IPS DF 6.9 (cell line): ENCODE measurements at places on chromosomes 13 and 19.

GRCh38 chr13:34250151-34250670, 432.3 kb downstream of the RFC3 start:
- H3K27ac ChIP-seq: no peak overlapping the region
- H3K4me3 ChIP-seq: no peak overlapping the region
- DNase-seq: no peak
- H3K27me3 ChIP-seq: no peaks in the 10 kb centered on the region; the same call in 1 of the 2 replicates

DNA sequence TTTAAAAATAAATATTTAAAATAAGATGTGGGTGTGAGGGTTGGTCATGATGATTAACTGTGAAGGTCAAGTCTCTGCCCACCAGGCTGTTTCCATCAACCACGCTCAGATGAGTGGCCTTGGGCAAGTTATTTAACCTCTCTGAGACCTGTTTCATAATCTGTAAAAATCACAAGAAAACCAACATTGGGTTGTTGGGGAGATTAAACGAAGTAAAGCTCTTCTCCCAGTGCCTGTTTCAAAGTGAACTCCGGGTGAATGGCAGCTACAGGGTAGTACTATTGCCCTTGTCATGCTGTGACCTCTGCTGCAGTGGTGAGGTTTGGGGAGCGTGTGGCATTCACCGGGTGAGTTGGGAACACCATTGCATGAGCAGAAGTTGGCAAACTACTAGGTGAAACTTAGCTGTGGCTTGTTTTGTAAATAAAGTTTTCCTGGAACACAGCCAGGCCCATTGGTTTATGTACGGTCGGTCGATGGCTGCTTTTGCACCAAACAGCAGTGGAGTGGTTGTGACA, 153.2 kb downstream of the USP12 start:
- no peak overlapping the region for H3K4me3 ChIP-seq
- no peaks in the 10 kb centered on the region for H3K27me3 ChIP-seq
- peaks cover 2% of the 10 kb centered on the region; the same call in 1 of the 2 replicates for H3K4me1 ChIP-seq
- no peak for DNase-seq
- no peaks in the 10 kb centered on the region for H3K36me3 ChIP-seq
- H3K27ac ChIP-seq: no peak overlapping the region

DNA sequence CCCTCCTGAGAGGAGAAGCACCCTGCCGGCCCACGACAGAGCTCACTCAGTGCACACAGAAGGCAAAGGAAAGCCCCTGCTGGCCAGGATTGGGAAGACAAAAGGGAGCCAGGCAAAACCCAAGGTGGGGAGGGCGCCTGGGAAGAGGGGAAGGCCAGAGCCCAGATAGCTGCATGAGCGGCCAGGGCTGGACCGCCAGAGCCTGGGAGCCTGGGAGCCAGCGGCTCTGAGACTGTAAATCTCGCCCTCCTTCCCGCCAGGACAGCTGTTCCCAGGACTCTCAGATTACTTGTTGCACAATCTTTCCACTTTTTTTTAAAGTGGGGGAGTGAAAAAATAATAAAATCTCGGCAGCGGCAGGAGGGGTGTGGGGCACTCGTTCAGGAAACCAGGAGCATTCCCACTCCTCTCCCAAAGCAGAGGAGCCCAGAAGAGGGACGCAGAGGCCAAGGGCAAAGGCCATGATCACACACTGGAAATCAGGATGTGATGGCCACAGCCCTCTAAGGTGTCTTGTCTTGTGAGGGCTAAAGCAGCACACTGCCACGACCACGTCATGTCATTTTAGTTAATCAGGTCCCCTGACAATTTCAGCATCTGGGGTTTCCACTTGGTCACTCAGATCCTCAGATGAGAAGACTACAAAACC, 19.6 kb upstream of the EPHX3 start:
- H3K4me3 ChIP-seq: no peak overlapping the region
- H3K4me1 ChIP-seq: peaks cover 3% of the 10 kb centered on the region
- no peak for DNase-seq
- no peak overlapping the region for H3K27ac ChIP-seq
- no peaks in the 10 kb centered on the region for H3K27me3 ChIP-seq

- H3K4me3 ChIP-seq: no peak overlapping the region
- no peaks in the 10 kb centered on the region for H3K27me3 ChIP-seq
- no peaks in the 10 kb centered on the region; the same call in 1 of the 2 replicates for H3K36me3 ChIP-seq
- DNase-seq: no peak
- no peak overlapping the region for H3K27ac ChIP-seq
- H3K4me1 ChIP-seq: peaks cover 7% of the 10 kb centered on the region
Observed at GRCh38 chr19:40400559-40400958, 10.6 kb upstream of the HIPK4 start.

DNA sequence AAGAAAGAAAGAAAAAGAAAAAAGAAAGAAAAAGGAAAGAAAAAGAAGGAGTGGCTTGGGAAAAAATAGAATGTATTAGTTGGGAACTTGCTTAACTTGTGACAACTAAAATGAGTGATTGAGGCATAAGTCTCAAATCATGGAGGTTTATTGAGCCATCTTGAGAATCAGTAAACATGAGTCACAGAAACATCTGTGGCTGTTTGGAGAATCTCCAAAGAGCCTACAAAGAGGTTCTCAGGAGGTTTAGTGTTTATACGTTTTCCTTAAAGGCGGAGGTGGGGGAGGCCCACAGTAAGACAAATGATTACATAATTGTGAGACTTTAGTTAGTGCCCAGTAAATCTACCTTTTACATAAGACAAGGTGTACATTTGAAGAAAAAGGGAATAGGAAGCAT, 38.6 kb downstream of the WDR87 start:
- no peak for DNase-seq
- H3K36me3 ChIP-seq: no peaks in the 10 kb centered on the region
- H3K27me3 ChIP-seq: no peaks in the 10 kb centered on the region
- H3K4me3 ChIP-seq: no peak overlapping the region
- no peak overlapping the region for H3K27ac ChIP-seq

DNA sequence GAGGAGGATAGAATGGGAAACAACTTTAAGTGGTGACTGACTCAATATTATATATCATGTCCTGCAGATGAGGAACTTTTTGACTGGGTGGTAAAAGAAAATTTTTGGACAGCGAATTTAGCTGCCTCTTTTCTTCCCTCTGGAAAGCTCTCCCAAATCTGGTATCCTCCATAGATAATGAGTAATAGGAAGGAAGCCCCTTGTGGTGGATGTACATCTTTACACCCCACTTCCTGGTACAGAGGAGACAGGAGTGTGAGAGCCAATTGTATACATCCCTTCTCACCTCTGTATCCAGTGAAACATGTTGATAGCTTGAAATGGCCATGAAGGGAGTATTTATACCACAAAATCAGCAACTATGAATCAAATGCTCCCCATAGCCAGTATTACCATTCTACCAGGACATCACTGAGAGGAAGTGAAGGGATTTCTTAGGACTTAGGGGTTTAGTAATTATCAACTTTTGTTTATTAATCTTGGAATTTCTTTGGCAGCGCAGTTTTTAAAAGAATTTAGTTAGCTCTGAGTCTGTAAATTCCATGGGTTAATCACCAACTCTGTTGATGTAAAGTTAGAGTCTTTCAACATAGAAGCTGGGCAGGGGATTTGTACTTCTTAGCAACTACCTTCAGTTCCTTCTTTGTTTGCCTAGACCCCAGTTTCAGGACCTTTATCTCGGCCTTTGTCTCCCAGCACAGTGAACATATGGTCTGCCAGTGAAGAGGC, 17.0 kb upstream of the TDRD3 start:
- no peak overlapping the region for H3K4me3 ChIP-seq
- H3K4me1 ChIP-seq: no peaks in the 10 kb centered on the region
- H3K27me3 ChIP-seq: no peaks in the 10 kb centered on the region
- no peaks in the 10 kb centered on the region for H3K36me3 ChIP-seq
- H3K27ac ChIP-seq: no peak overlapping the region

DNA sequence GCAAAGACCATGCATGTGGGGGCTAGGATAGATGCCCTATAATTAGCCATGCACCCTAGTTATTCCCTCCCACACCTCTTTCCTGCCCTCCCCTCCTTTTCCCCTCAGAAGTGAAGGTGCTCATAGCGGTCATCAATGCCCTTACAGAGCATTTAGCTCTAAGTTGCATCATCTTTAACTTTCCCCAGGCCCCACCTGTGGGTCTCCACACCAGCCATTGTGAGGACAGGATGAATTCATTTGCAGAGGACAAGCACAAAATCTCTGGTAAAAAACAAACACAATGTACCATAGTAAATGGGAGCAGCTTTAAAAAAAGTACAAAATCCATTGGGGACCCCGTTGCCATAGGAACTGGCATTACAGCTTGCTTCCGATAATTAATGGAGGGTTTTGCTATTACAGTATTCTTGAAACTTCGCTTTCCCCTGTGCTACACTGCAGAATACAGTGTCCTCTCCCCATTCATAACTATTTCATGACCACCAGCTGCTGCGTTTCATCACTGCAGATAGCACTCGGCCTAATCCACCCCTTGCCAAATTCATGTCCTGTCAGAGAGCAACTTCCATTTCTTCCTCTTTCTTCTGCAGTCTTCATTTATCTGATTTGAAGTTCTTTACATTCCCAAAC, 110.5 kb downstream of the ZDHHC20 start:
- H3K36me3 ChIP-seq: no peaks in the 10 kb centered on the region
- H3K4me1 ChIP-seq: no peaks in the 10 kb centered on the region
- H3K27ac ChIP-seq: no peak overlapping the region
- no peak overlapping the region for H3K4me3 ChIP-seq

DNA sequence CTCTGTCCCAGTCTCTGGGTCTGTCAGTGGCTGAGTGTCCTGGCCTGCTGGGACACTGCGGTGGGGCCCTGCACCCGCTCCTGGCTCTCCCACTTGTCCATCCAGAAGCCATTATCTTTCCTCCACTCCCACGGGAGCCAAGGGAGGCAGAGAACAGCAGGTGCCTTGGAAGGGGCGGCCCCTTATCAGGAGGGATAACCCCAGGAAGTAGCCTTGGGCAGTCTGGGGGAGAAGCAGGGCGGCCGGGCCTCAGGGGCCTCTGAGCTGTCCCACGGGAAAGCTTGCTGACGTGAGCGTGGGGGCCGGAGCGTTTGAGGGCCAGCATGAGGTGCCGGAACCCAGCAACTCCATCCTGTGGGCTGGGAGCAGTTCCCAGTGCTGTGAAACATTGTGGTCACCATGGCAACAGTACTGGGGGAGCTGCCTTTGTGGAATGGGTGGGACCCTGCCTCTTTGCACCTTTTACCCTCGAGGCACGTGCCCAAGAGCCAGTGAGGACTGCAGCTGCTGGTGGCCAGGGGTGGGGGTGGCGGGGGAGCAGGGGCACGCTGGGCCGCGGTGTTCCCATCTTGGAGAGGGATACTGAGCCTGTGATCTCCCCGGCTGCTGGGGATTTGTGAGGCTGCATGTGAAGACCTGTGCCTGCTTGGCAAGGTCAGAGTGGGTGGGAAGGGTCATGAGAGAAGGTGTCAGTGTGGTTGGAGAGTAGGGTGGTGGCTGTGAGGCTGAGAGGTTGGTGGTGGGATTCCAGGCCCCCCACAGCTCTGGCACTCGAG, 20.9 kb downstream of the KLHL26 start:
- no peaks in the 10 kb centered on the region; the same call in 1 of the 2 replicates for H3K4me1 ChIP-seq
- no peak overlapping the region for H3K27ac ChIP-seq
- DNase-seq: no peak

DNA sequence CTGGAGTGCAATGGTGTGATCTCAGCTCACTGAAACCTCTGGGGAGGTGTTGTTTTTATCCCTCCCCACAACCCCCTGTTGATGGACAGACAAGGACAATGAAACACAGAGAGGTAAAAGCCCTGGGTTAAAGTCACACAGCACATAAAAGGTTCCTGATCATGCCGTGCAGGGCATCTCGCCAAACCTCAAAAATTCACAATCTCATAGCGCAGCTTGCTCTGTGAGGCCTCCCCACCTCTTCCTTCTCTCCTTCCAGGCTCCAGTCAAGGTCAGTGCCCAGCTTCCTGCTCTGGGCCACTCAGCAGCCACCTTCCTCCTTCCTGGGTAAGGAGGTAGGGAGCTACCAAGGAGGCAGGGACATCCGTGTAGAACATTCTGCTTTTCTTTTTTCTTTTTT, 2.3 kb downstream of the FUT2 start:
- H3K36me3 ChIP-seq: no peaks in the 10 kb centered on the region
- H3K4me1 ChIP-seq: no peaks in the 10 kb centered on the region
- H3K4me3 ChIP-seq: no peak overlapping the region
- DNase-seq: no peak
- H3K27me3 ChIP-seq: no peaks in the 10 kb centered on the region

GRCh38 chr19:46372901-46373490, 26.1 kb downstream of the PPP5C start:
- no peaks in the 10 kb centered on the region for H3K27me3 ChIP-seq
- peak; percentile 41 for DNase-seq
- H3K27ac ChIP-seq: peak overlapping the region; percentile 23
- no peak overlapping the region for H3K4me3 ChIP-seq

GRCh38 chr19:3381701-3382372, 15.5 kb downstream of the NFIC start:
- DNase-seq: no peak
- no peak overlapping the region for H3K27ac ChIP-seq
- no peaks in the 10 kb centered on the region for H3K36me3 ChIP-seq
- H3K27me3 ChIP-seq: no peaks in the 10 kb centered on the region

- no peak for DNase-seq
- H3K36me3 ChIP-seq: no peaks in the 10 kb centered on the region
- H3K27me3 ChIP-seq: no peaks in the 10 kb centered on the region
- H3K4me1 ChIP-seq: no peaks in the 10 kb centered on the region
- H3K4me3 ChIP-seq: no peak overlapping the region
- H3K27ac ChIP-seq: no peak overlapping the region
Observed at GRCh38 chr13:26677156-26677555, 83.4 kb downstream of the GPR12 start.

DNA sequence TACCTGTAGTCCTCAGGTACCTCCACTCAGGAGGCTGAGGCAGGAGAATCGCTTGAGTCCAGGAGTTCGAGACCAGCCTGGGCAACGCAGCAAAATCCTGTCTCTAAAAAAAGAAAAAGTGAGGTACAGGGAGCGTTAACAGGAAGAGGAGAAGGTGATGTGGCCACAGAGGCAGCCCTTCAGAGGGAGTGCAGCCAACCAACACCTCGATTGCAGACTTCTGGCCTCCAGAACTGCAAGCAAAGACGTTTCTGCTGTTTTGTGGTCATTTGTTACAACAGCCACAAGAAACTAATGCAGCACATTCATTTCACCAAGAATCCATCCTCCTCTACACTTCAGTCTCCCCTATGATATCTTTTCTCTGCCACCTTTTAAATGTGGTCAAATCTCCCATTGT, 145.2 kb downstream of the USP12 start:
- no peaks in the 10 kb centered on the region for H3K27me3 ChIP-seq
- no peak overlapping the region for H3K4me3 ChIP-seq
- no peaks in the 10 kb centered on the region; the same call in 1 of the 2 replicates for H3K4me1 ChIP-seq
- H3K36me3 ChIP-seq: no peaks in the 10 kb centered on the region
- no peak overlapping the region for H3K27ac ChIP-seq
